ENCODE measurements at places on chromosomes 2 and 18.
A peak's percentile ranks its signal among the peaks of the same experiment; 100 is the strongest.

GRCh38 chr2:128808462-128809258 lies 490.0 kb upstream of the HS6ST1 start:
- DNase-seq, result peak; percentile 47

DNA sequence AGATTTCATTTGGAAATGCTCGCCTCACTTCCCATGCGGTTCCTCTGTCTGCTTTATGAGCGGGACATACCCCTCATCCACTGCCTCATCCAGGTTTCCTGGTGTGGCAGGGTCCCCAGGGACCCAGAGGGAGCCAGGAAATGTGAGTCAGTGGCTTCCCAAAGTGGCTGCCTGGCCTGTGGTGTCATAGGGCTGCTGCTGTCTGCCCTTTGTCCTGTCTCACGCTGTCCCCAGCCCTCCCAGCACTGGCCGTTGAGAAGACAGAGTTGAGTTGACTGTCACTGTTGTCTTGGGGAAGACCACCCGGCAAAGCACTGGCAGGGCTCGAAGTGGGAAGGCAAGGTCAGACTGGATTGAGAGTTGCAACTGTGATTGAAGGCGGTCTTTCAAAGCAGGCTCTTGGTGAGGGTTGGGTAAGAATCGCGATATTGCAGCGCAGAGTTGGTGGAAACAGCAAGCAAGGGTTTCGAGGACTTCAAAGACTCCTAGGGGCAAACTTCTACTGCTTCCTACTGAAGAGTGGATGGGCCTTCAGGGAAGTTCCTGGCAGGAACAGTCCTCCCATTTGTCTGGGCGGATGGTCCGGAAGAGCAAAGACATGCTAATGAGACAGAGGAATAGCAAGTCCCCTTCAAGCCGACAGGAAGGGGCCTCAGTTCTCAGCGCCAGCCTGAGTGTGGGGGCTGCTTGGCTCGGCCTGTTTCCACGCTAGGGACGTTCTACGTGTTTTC lies 33.9 kb downstream of the RAB31 start:
- DNase-seq, result peak; percentile 93

DNA sequence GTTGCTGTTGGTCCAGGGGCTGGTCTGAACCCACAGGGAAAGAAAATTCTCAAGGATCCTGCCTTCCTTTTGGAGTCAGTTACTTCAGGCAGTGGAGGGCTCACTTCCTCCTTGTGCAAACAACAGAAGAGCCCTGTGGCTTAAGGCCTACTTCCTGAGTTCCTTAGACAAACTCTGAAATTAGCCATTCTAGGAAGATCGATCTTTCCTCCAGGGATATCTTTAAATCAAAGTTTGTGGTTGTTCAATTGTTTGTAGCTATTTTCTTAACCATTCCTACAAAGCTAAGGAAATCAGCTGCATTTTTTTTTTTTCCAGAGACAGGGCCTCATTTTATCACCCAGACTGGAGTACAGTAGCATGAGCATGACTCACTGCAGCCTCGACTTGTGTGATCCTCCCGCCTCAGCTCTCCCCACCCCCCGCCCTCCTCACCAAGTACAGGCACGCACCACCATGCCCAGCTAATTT lies 156.0 kb downstream of the TANC1 start:
- DNase-seq, result peak; percentile 94

DNA sequence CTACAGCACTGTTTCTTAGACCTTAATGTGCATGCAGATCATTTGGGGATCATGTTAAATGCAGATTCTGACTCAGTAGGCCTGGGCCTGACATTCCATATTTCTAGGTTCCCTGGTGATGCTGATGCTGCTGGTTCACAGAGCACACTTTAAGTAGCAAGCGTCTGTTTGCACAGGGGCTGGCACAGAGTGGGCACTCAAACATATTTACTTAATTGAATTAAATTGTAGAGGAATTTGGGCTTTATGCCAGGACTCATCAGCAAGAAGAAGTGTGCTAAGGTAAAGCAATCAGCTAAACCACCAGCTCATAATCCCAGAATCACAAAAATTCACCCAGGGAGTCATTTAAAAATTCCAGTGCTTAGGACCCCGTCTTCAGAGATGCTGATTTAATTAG lies 25.1 kb upstream of the INPP4A start:
- no peak for DNase-seq

DNA sequence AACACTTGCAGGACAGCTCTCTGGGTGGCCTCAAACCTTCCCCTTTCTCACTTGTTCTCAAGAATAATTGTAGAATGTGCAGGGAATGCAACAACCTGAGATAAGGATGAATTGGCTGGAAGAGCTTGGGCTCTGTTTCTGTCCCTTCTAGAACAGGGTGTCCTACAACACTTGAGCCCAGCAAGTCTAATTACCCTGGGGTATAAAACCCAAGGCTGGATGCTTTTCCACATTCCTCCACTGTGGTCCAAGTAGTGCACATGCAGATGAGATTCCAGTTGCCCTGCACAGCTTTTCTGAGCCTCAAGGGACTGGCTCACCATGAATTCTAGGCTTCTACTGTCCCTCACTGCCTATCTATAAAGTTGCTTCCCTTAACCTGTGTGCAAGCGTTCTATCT lies 140.8 kb upstream of the SPATS2L start:
- no peak for DNase-seq

GRCh38 chr2:37020887-37021796 lies 54.8 kb upstream of the STRN start:
- DNase-seq, result no peak

DNA sequence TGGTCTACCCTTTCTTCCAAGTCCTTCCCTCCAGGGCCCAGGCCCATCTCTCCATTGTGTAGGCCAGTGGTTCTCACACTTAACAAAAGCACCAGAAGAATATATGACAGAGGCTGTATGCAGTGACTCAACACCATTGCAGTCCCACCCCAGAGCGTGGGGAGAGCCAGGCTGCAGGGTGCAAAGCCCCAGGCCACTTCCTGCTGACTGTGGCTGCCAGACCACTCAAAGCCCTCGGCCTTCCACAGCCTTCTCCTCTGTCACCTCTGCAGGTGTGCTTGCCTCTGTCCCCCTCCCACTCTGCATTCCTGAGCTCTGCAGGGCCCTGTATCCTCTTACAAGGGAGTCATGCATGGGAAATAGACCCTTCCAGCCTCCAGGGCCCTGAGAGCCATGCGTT lies 40.4 kb upstream of the ARHGEF4 start:
- DNase-seq, result no peak

GRCh38 chr2:144830543-144830942 lies 310.6 kb upstream of the ZEB2 start:
- DNase-seq, result peak; percentile 92

DNA sequence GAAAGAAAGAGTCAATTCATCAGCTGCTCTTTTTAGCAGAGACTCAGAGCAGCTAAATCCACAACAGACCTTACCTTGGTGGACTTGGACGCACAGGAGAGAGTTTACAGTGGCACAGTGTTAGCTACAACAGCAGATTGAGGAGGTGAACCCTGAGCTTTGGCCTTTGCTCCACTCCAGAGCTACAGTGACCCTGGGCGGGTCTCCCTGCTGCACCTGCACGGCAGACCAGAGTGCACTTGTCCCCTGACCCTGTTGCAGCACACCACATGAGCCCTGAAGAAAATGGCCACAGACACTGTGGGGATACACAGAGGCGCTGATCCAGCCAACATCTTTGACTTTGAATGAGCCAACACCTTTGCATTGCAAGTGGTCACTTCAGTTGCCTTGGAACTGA lies 11.0 kb downstream of the SLC19A3 start:
- no peak for DNase-seq

DNA sequence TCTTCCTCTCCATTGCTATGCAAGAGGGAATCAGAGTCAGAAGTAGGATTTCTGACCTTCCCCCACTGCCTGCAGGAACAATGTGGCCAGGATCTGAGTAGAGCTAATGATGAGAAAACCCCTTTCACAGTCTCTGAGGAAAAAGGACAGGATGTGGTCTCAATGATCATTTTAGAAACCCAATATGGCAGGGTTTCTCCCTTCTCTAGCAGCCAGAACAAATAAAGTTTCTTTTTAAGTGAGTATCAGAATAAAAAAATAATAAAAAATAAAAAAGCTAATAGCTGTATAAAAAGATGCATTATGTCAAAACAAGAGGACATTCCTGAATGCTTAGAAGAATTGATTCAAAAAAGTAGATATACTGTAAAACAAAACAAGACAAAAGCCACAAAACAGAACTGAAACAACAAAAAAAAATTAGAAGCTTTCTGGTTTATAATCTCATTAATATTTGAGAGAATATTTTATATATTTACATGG lies 1124.9 kb upstream of the ZEB2 start:
- DNase-seq, result peak; percentile 13

- DNase-seq, result no peak
These were observed 187.2 kb upstream of the FANCL start for GRCh38 chr2:58428096-58429013.

DNA sequence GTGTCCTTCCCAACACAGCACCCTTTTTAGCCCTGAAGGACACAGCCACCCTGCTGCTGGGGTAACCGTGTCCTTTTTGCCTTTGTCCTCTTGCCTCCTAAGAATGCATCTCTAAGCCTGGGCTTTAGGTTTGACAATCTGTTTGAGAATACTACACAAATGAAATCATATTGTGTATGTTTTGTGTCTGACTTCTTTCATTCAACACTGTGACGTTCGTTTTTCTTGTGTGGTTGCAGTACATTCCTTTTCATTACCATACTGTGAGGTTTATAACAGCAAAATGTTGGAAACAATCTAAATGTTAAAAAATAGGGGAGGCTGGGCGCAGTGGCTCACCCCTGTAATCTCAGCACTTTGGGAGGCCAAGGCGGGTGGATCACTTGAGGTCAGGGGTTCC lies 11.2 kb downstream of the ASPRV1 start:
- DNase-seq, result peak; percentile 44

GRCh38 chr2:65382776-65383357 lies 49.5 kb downstream of the SPRED2 start:
- peak; percentile 77 for DNase-seq

GRCh38 chr2:169765523-169765922 lies 31.9 kb downstream of the KLHL23 start:
- peak; percentile 44 for DNase-seq

DNA sequence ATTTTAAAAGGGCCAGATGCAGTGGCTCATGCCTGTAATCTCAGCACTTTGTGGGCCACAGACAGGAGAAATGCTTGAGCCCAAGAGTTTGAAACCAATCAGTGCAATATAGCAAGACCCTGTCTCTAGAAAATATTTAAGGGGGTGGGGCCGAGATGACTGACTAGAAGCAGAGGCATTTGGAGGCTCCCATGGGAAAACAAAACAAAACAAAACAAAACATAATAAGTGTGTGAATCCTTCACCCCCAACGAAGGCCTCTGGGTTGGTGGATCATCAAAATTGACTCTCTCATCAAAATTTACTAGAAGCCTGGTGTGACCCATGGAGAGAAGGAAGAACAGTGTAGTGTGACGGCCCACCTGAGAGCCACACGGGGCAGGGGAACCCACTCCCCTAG lies 560.9 kb downstream of the LRP1B start:
- DNase-seq, result peak; percentile 65

- DNase-seq, result peak; percentile 74
These were observed 202.2 kb downstream of the TRIB2 start for GRCh38 chr2:12918835-12919445.

DNA sequence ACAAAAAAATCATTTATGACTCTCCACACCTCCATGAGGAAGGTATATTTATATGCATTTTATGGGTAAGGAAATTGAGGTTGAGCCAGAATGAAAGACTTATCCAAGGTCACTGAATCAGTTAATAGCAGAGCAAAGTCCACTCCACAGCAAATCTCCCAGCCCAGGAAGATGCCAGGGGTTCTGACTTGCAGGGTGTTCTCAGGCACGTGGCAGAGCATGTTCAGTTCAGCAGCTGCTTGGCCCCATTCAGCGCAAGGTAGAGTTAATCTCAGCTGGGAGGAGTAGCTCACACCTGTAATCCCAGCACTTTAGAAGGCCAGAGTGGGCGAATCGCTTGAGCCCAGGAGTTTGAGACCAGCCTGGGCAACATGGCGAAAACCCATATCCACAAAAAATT lies 17.8 kb upstream of the DGKD start:
- DNase-seq, result no peak

DNA sequence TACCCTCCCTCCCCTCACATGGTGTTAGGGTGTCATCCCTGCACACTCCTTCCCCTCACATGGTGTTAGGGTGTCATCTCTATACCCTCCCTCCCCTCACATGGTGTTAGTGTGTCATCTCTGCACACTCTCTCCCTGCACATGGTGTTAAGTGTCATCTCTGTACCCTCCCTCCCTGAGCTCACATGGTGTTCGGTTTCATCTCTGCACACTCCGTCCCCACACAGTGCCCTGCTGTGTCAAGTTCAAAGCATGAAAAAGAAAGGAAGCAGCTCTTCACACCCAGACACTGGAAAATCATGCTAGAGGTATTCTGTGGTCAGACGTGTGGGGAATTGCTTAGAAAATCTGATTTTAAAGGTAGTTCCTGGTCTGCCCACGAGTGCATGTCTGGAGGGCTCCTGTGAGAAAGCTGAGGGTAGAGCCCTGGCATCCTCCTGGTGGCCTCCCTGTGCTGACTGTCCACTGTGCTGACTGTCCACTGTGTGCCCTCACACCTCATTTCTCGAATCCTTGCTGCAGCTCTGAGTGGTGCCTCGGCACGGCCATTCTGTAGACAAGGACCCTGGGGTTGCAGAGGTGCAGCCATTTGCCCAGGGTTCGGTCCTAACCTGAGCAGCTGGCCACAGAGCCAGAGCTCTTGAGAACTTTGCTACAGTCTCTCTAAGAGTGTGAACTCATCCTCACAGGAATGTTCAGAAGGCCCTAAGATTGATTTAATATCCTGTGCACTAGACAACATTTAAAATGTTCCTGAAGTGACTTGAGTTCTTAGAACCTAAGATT lies 69.1 kb upstream of the NFATC1 start:
- peak; percentile 40 for DNase-seq

DNA sequence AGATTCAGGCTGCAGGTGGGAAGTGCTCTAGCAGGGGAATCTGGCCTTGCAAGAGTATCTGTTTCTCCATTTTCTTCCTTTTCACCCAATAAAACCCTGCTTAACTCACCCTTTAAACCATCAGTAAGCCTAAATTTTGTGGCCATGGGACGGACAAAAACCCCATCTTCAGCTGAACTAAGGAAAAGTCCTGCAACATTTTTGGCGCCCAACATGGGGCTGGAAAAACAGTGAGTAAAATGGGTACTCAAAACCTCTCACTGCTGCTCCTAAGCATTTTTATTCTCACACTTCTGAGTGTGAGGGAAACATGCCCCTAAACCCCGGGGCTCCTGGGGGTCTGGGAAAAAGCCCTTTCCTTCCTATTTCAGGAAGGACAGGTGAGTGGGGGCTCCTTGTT lies 414.3 kb downstream of the ZNF804A start:
- peak; percentile 9 for DNase-seq

- DNase-seq, result peak; percentile 28
These were observed 167.9 kb downstream of the MGAT5 start for GRCh38 chr2:134421556-134422328.

GRCh38 chr2:222959358-222959757 lies 92.6 kb upstream of the KCNE4 start:
- DNase-seq, result peak; percentile 94

GRCh38 chr18:4264347-4264791 lies 190.7 kb downstream of the DLGAP1 start:
- DNase-seq, result no peak
